ENCODE measurements at places on chromosomes 11 and 22.

- DNase-seq, result no peak
These were observed 15.7 kb downstream of the PRPF19 start for GRCh38 chr11:60890696-60891095.

- DNase-seq, result peak; percentile 66
These were observed 13.7 kb upstream of the SEC14L3 start for GRCh38 chr22:30485362-30485988.

DNA sequence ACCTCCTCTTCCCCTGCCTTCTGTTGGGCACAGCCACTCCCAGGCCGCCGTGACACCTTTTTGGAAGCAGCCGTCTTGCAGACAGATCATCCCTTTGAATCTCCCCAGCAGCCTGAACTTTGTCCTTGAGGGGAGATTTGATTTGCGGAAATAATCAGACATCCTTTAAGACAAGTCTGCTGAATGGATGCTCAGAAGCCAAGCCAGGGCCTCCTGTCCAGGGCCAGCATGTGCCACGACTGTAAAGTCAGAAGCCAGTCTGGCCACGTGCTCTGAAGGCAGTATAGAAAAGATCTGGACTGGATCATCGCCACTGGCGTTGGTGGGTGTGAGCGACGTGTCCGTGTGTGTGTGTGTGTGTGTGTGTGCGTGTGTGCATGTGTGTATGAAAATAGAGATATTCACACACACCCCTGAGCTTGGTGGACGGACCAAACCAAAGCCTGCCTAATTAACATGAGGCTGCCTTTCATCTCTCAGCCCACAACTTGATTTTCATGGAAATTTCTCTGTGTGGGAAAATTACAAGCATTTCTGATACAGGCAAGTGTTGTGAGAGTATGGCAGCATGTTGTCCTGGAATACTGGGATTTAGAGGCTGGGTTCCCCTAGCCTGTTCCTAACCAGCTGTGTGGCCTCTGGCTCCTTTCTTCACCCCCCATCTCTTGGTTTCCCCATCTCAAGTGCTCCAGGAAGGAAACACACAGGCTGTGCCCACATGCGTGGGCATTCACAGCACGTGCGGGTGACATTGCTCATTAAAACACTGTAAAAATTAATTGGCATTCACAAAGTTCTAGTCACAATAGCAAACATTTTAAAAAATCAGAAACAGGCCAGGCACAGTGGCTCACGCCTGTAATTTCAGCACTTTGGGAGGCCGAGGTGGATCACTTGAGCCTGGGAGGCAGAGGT is 61.8 kb upstream of the WNT7B start:
- no peak for DNase-seq

DNA sequence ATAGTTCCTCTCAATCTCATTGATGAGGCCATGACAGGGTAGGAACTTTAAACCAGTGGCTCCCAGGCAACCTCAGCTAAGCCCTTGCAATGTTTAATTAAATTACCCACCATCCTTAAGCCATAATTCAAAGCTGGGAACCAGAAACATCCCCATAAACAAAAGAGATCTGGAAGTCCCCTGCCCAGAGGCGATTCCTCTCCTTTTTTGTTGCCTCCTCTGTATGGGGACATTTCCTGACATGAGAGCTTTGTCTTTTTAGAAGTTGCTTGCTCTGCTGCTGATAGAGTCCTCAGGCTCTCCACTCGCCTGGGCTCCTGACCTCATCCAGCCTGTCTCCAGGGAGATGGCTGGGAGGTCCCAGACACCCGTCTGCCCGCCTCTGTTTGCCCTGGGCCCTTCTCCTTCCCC is 3.2 kb downstream of the DTX4 start:
- DNase-seq, result no peak

DNA sequence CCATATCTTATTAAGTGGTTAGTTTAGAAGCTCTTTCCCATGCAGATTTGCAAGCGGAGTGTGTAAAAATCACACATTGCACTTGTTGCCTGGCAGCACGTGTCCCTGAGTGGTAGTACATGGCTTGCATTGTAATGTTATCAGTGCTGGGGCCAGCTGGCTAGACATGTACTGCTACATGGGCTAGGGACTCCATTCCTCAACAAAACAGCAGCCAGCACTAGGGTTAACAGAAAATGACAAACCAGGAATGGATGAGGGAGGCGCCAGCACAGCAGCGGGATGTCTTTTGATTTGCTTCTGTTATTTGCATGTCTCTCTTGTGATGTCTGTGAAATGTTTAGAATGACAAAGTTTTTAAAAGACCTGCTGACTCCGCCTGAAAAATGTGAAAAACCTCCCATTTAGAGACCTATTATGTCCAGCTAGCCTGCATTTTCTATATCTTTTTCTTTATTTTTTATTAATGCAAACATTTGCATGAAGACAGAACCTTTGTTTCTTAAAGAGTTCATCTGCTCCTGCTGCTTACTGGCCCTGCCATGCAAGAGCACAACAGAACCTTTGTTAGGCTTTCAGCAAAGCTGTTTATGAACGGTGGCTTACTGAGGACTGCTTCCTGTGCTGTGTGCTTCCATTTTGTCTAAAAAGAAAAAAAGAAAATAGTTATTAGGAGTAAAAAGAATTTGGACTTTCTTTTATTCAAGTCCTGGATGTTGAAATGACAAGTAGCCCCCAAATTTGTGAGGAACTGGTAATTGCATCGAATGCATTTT is 40.7 kb downstream of the CSTPP1 start:
- no peak for DNase-seq

- DNase-seq, result no peak
These were observed 24.6 kb downstream of the SULT4A1 start for GRCh38 chr22:43837666-43838065.

- no peak for DNase-seq
These were observed 66.4 kb downstream of the OTOG start for GRCh38 chr11:17613428-17613962.

GRCh38 chr22:25746012-25746373 is 4.0 kb downstream of the MYO18B start:
- DNase-seq, result no peak

DNA sequence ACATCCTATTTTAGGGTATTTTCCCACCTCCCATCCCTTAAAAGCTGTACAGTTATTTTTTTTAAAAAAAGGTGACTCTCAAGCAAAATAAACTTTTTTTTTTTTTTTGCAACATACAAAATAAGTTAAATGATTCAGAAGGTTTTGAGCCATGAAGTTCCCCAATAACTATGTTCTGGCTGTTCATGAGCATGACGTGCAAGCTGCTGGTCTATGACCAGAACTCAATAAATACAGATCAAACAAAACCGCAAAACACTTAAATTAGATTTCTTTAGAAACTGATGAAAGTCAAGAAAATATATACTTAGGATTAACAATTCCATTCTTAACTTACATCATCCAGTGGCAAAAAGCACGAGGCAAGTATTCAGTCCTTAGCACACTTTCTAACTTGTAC is 24.1 kb upstream of the CLNS1A start:
- no peak for DNase-seq

DNA sequence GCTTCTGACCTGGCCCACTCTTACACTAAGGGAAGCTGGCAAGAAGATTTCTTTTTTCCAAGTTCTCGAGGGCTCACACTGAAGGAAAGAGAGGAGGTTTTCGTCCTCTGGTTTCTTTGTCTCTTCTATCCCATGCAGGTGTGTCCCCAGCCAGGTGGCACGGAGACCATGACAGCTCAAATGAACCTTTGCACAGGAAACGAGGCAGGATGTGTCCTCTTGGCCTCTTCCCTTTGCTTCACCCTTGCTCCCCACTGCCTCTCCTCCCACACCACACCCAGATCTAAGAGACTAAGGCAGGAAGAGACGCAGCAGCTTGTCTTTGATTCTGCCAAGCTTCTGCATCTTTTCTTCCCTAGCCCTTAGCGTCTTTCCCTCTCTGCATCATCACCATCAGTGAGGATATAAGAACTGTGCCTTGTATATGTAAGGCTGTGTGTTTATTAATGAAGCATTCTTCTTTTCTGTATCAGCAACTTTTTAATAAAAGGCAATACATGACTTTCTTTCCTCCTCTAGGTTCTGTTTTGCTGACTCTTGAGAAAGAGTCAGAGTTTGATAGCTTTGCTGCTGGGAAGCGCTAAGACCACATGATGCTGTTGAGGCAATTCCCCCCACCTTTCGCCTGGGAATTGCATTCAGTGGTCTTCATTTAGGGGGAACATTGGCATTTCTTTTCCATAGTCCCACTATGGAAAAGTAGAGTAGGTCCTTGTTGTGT is 56.0 kb upstream of the PARVA start:
- DNase-seq, result no peak

DNA sequence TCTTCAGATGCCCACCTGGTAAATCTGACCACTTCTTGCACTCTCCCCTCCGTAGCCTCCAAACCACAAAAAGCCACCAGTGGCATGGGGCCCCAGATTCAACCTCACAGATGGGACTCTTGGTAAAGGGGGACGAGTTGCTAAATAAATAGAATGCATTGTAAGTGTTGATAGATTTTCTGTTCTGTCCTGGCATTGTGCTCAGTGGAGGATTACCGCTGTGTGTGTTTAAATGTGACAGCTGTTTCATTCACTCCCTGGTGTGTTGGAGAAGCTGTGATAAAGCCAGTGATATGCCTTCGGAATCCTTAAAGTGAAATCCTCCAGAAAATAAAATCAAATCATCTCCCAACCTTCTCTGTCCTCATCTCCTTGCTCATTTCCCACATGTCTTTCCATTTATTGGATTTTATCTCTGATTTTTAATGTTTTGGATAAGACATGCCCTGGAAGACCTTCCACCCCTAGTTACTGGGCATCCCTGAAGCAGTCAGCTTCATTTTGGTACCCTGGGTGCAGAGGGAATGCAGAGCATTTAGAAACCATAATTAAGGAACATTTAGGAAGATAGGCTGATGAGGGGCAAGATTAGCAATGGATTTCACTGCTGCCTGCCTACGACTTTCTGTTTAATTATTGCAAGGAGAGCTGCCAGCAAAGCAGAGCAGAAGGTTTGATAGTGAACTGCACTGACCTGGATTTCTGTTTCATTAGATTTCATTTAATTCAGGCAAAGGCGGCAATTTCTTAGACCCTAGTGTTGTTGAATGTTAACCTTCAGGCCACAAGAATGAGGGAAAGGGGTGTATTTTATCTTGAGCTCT is 460.9 kb upstream of the KIRREL3 start:
- no peak for DNase-seq

GRCh38 chr11:69884751-69885150 is 65.5 kb upstream of the FGF3 start:
- no peak for DNase-seq

GRCh38 chr11:116644941-116645305 is 127.9 kb downstream of the BUD13 start:
- DNase-seq, result no peak

GRCh38 chr11:29564486-29564885 is 452.3 kb downstream of the KCNA4 start:
- DNase-seq, result no peak

GRCh38 chr11:45933131-45933831 is 10.8 kb downstream of the LARGE2 start:
- DNase-seq, result no peak

DNA sequence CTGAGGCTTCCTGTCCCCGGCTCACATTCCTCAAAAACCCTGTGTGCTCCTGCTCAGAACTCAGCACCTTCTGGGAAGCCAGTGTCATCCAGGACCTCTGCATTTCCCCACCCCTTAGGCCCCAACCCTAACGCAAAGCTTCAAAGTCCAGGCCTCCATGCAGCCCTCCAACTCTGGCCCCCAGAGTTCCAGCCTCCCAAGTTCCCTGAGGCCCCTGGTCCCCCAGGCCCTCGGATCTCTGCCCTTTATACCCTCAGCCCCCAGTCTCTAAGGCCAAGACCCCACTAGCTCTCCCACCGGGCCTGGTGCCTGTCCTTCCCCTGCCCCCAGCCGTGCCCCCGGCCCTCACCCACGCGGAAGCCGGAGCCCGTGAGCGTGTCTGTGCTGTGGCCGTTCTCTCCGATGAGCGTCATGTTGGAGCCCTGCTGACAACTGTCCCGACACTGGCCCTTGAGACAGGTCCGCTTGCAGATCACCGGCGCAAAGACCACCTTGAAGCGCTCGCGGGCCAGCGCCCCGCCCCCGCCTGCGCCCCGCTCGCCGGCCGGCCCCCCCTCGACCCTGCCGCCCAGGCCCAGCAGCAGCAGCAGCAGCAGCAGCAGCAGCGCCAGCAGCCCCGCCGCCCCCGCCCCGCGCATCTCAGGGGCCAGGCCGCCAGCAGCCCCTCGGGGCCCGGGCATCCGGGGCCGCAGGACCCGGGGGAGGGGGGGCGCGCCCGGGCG is 718 bp downstream of the LTBP3 start:
- no peak for DNase-seq

DNA sequence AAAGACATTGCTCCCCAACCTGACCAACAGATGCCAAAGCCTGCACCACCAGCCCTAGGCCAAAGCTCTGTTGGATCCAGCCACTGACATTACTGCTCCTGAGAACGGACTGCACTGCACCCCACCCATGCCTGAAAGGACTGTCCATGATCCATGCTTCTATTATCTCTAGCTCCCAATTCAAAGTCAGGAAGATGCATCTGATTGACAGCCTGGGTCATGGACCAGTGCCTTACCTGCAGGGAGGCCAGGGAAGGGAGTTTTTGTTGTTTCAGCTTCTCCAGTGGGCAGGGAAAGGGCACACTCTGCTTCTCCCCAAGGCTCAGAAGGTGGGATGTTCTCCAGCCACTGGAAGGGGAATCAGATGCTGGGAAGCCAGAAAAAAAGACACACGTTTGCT is 4.8 kb upstream of the PRDM11 start:
- DNase-seq, result no peak

GRCh38 chr22:44975427-44976262 is 34.2 kb downstream of the PHF21B start:
- peak; percentile 20 for DNase-seq

GRCh38 chr11:57463671-57464538 is 3.6 kb downstream of the RTN4RL2 start:
- no peak for DNase-seq

- no peak for DNase-seq
These were observed 58.3 kb downstream of the AMOTL1 start for GRCh38 chr11:94826415-94826814.

DNA sequence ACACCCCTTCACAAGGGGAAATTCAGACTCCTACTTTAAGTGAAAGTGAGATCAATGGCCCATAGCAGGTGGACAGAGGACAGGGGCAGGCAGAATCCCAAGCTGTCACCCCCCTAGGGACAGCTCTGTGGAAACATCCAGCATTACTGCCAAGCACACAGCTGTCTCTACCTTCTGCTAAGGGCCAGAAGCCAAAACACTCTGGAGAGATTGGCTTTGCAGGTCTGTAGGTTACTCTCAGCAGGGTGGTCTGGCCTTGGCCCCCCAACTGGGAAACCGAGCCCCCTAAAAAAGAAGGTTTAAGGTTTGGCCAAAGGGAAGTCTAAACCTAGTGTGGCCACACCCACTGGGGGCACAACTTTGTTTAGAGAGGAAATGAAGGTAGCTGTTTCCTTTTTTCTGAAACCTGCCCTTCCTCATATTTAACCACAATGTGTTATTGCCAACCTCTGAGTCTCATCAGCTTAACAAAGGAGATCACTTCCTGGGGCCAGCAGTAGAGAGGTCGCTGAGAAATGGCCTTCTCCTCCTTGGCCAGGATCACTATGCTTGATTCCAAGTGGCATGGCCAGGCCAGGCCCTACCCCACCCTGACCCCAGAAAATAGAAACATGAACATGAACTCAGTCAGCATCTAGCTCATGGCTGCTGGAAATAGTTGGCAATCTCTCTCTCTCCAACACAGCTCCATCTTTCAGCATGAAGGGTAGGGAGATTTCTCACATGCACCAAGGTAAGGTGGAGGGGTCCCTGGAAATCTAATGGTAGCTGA is 25.9 kb upstream of the SCARF2 start:
- DNase-seq, result no peak

All from T follicular helper cell (primary cell).